Stimulated activated CD4-positive, alpha-beta T cell treated with anti-CD3 and anti-CD28 coated beads, Interleukin-15, amount 100 ng/mL, for 1 hour (primary cell): ENCODE measurements at places on chromosomes 4 and X.

DNA sequence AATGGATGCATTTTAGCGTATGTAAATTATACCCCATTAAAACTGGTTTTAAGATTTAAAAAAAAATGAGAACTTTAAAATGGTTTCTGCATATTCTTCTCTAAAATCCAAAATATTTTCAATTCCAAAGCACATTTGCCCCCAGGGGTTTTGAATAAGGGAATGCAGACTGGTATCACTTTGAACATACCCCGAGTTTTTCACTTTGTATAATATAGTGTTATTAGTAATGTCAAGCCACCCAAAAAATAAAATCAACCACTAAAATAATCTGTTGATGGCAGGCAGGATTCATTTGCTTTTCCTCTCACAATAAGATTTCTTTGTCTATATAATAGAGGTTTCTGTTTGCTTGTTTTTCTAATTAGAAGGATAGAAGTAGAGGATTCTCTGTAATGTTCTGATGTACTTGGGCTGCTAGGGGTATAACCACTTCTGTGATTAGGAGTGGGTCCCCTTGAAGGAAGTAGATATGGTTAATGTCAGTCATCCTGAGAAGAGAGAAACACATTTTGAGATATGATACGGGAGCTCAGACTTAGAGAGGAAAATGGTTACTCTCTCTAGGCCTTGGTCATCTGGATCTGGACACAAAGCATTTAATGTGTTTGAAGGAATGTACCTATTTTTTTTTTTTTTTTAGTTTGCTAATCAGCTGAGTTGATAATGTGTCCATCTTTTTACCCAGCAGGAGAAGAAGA lies 9.3 kb upstream of the LIN54 start:
- no peak for DNase-seq

DNA sequence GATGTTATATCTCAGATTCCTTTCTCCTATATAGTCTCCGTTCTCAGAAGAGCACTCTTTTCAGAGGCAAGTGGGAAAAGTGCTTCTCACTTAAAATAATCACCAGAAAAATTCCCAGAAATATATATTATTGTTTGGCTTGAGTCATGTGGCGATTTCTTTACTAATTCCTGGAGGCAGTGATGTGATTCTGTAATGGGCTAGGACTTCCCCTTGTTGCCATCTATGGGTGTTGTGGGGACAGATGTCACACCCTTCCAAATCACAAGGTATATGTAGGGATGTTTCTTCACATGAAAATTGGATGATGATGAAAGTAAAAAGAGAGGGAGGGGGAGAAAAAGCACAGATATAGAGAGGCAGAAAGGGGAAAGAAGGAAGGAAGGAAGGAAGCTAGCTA lies 553.4 kb downstream of the PPP4R3C start:
- DNase-seq: no peak

GRCh38 chrX:150664290-150664689 lies 28.9 kb upstream of the MTMR1 start:
- no peak for DNase-seq

GRCh38 chr4:154566639-154567204 lies 3.9 kb downstream of the FGB start:
- no peak for DNase-seq

- DNase-seq: no peak
Observed at GRCh38 chr4:190017357-190018200, 9.5 kb downstream of the FRG2 start.

- no peak for DNase-seq
Observed at GRCh38 chr4:80058740-80059139, 14.3 kb downstream of the ANTXR2 start.

- DNase-seq: no peak
Observed at GRCh38 chr4:18917689-18918088, 896.1 kb upstream of the LCORL start.

DNA sequence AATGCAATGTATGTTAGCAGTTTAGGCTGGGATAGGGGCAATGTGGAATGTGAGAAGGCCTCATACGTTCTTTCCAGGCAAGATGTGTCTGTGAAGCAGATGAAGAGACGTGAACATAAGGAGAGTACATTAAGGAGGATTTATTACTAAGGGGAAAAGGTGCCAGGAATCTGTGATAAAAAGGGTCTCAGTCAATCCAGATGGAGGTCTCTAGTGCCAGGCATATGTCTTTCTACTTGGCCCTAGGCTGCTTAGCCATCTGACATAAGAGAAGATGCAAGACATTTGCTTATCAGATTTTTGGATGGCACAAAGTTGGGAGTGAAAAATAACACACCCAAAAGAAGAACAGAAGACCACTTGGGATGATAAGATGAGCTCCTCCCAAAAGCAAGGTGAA lies 93.0 kb upstream of the PRKG2 start:
- no peak for DNase-seq

GRCh38 chr4:183165376-183165775 lies 66.3 kb downstream of the WWC2 start:
- no peak for DNase-seq

DNA sequence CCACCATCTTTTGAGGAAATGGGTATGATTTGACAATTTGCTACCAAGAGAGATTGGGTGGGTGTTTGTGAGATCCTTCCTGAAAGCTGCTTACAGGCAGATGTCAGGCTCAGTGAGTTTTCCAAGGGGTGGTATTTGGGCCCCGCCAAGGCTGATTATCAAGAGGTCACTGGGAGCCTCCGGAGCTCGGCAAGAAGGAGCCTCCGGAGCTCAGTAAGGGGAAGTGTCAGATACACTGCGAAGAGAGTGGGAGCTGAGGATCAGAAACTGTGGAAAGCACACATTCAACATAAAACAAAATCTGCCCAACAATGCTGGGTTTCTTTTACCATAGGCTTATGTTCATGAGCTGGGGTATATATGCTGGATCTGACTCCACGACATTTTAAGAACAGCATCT lies 714 bp downstream of the RTL3 start:
- DNase-seq: no peak

- DNase-seq: no peak
Observed at GRCh38 chr4:40033613-40034012, 23.0 kb upstream of the N4BP2 start.

GRCh38 chr4:42515156-42515884 lies 118.0 kb downstream of the SHISA3 start:
- no peak for DNase-seq
